Urinary bladder (tissue), 4 donors: ENCODE measurements at places on chromosomes 1 and 21.

DNA sequence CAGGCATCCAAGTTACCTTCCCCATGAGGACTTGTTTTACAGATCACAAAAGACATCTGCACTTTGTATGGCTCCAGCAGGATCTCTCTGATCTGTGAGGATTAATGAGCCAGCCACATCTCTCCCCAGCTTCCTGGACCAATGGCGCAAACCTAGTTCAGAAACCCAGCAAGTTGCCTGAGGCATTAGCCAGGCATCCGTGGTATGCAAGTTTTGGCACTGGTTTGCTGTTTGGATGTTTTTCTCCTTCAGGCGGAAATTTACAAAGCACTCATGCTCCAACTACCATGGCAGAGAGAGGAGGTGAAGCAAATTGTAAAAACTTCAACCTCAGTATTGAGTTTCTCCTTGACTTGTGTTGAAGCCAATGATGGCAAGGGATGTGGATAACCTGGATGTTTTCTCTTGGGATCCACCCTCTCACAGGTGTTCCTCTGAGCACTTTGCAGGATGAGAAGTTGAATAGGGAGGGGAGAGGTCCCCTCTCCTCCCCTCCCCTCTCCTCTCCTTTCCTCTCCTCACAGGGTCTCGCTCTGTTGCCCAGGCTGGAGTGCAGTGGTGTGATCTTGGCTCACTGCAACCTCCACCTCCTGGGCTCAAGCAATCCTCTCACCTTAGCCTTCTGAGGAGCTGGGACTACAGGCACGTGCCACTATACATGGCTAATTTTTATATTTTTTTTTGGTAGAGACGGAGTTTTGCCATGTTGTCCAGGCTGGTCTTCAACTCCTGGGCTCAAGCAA is 25.6 kb upstream of the ENO1 start:
- no peak for DNase-seq

DNA sequence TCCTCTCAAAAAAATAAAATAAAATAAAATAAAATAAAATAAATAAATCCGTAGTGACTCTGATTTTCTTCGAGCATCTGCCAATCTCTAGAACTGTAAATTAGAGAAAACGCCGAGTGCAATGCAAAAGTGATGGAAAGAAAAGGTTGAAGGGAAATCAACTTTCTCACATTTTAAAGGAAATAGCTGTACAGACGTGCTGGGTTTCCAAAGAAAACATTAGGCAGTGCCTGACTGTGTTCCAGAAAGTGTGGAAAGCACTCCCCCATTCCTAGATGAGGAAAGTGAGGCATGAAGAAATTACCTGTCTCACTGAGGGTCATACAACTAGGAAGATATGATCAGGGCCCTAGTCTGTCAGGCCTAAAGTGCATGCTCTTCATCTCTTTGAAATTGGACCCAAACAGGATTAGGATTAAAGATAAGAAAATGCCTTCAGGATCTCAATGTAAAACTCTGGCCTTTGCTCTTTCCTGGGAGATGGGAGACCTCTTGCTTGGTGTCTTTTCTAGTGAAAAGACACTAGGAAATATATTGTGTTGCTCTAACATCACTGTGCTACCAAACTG is 1.8 kb upstream of the PTPN14 start:
- DNase-seq = no peak

DNA sequence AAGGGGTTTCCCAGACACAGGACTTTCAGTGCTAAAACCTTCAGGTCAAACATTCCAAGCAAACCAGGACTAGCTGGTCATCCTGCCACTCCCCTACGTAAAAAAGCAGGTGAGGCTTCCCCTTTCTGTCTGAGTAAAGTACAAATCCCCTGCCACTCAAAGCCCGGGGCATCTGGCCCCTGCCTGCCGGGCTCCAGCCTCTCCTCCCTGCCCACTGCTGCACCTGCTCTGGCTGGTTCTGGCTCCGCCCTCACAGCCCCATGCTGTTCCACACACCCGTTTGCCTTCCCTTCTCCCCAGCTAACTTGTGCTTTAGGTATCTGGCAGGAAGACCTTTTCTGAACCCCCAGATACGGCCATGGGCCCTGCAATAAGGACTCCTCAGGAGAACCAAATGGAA is 23.3 kb upstream of the S100A7 start:
- DNase-seq = no peak

DNA sequence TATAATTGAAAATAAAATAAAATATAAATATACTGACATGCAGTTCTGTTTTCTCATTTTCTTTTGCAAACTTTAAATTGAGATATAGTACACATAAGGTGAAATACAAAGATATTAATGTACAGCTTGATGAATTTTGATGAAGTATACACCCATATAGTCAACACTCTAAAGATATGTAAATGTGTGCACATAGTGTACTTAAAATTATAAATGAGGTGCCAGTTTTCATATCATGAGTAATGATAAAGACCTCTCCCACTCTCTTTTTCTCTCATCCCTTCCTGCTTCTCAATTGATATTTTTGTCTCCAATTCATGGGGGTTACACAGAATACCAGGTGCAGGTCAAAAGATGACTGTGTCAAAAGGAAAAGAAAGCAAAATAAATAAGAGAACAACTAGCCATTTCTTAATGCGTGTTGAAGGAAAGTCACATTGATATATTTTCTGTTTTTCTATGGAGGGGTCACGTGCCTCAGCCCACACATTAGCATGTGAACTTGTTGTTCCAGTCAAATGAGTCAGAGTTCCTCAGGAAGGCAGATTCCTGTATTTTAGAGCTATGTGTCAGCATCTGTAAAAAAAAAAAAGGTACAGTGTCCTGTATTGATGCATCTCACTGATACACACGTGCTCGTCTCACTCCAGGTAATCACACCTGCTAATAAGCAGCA is 64.3 kb upstream of the HOOK1 start:
- DNase-seq = no peak

DNA sequence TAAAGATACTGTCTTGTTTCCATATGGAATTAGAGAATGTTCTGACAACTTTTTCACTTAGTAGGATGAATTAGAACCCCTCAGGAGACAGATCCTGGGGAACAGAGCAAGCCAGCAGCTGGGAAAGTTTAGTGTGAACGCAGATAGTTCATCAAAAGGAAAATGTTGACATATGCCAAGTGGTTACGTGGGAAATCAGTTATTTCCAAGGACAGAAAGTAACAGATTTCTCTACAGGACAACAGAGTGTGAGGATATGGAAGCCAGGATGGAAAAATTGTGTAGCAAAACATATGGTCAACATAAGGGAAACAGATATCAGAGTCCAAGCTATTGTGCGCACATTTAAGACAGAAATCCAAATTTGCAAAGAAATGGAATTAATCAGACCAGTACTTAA is 419.5 kb downstream of the LRRIQ3 start:
- no peak for DNase-seq

DNA sequence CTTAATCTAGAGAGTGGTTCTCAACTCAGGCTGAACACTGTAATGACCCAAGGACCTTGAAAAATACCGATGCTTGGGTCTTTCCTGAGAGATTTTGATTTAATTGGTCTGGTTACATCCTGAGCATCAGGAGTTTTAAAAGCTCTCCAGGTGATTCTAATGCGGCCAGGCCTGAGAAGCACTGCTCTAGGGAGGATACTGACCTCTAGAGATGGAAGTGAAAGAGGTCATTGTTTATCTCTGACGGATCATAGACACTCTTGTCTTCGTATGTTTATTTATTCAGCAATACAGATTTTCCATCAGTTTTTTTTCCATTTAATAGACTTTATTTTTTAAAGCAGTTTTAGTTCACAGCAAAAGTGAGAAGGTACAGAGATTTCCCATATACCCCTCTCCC is 54.5 kb upstream of the IGSF5 start:
- no peak for DNase-seq

DNA sequence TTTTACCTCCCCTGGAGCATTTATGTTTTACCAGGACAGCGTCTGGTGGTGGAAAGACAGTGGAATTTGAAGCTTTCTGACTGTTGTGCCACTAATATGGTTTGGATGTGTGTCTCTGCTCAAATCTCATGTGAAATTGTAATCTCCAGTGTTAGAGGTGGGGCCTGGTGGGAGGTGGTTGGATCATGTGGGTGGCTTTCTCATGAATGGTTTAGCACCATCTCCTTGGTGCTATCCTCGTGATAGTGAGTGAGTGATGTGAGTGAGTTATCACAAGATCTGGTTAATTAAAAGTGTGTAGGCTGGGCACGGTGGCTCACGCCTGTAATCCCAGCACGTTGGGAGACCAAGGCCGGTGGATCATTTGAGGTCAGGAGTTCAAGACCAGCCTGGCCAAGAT is 23.7 kb downstream of the PHLDA3 start:
- no peak for DNase-seq

GRCh38 chr1:78146205-78146771 is 100.5 kb downstream of the GIPC2 start:
- no peak for DNase-seq

- DNase-seq = no peak
These were observed 33.0 kb upstream of the S100A7 start for GRCh38 chr1:153493343-153493960.

GRCh38 chr1:27144049-27144748 is 10.7 kb downstream of the SLC9A1 start:
- DNase-seq = no peak

DNA sequence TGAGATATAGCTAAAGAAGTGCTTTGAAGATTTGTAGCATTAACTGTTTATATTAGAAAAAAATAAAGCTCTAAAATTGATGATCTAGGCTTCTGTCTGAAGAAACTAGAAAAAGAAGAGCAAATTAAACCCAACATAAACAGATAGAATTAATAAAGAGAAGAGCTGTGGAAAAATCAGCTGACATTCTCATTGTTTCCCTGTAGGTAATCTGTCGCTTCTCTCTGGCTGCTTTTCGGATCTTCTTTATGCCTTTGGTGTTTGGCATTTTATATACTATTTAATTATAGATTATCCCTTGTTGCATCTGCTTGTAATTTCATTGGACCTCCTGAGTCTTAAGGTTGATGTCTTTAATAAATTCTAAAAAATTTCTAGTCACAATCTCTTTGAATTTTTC is 59.8 kb downstream of the MPZL1 start:
- DNase-seq = no peak

GRCh38 chr1:148362626-148363438 is 120.3 kb downstream of the PPIAL4G start:
- no peak for DNase-seq

GRCh38 chr1:67580691-67581403 is 104.2 kb upstream of the GADD45A start:
- no peak for DNase-seq

- no peak for DNase-seq
These were observed 100.6 kb downstream of the KCND3 start for GRCh38 chr1:111888740-111889376.

- DNase-seq = no peak
These were observed 6.3 kb downstream of the HTR1D start for GRCh38 chr1:23210963-23211362.

DNA sequence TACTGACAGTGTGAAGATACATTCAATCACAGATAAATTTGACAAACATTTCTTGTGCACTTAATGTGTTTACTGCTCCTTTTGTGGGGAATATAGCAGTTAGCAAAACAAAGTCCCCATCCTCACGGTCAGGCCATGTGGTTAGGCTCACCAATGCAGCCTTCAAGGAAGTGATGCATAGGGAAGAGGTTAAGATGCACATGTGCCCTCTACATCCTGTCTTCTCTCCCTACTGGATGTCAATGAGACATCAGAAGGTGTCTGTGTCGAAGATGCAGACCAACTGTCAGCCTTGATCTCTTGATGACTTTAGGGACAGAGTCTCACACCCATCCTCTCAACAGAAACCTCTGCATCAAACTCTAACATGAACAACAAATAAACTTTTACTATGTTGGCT is 78.7 kb downstream of the FH start:
- no peak for DNase-seq

- DNase-seq = peak; percentile 50
These were observed 10.7 kb upstream of the COL16A1 start for GRCh38 chr1:31714442-31715086.

- DNase-seq = no peak
These were observed 44.5 kb downstream of the MDM4 start for GRCh38 chr1:204560590-204561150.

- DNase-seq = no peak
These were observed 1.5 kb downstream of the RPS6KA1 start for GRCh38 chr1:26530895-26531598.
